Fibroblast of skin of right biceps (primary cell): ENCODE measurements at places on chromosomes 7 and 10.

GRCh38 chr10:62224606-62225005 is 44.0 kb downstream of the RTKN2 start:
- DNase-seq: peak; percentile 83

DNA sequence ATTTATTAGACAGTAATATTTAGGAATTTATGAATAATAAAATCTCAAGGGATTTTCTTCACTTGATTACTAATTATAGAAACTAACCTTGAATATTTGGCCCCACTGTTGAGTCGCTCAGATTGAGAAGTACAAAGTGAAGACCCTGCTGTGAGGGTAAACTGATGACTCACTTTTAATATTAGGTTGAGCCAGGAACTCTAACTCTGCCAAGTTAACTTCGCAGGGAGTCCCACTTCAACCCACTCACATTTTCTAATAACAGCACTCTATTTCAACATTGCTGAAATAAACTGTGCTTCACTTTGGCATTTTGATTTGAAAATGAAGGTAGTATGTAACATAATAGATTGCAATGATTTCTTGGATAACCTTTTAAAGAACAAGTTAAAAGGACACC is 200.7 kb downstream of the POLR1F start:
- peak; percentile 7 for DNase-seq

DNA sequence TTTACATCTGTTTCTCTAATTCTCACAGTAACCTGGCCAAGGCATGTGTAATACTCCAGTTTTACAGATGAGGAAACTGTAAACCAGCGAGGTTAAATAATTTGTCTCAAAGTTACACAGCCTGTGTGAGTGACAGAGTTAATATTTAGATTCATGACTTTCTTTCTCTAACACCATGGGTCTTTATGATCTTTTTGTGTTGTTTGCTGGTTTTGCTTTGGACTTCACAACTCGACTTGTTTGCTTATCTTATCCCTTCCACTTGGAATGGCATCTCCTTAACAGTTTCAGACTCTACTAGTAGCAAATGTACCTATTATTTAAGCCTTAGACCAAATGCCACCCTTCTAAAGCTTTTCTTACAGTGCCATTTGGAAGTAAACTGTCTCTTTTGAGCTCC is 34.4 kb downstream of the MXI1 start:
- no peak for DNase-seq

- DNase-seq: peak; percentile 72
Measured at GRCh38 chr7:29105752-29106668, 40.3 kb downstream of the CPVL start.

- DNase-seq: no peak
Measured at GRCh38 chr7:7542251-7542835, 6.7 kb upstream of the COL28A1 start.

- DNase-seq: no peak
Measured at GRCh38 chr10:132514821-132515520, 22.6 kb upstream of the INPP5A start.

DNA sequence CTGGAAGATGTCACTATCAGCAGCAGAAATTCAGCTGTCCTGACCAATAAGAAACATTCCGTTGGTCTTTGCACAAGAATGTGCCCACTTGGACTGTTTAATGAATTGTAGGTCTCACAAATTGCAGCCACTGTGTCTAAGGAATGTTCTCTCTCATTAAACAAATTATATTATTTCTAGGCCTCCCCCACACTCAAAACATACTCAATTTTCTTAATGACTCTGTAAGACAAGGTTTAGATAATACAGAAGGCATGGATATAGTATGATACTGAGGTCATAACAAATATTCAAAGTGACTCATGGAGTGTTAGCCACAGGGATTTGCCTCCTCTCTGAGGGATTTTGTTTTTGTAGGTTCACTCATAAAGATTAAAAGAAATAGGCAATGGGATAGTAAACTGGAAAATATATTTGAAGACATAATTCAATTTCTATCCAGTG is 197.5 kb downstream of the PTN start:
- DNase-seq: peak; percentile 96

DNA sequence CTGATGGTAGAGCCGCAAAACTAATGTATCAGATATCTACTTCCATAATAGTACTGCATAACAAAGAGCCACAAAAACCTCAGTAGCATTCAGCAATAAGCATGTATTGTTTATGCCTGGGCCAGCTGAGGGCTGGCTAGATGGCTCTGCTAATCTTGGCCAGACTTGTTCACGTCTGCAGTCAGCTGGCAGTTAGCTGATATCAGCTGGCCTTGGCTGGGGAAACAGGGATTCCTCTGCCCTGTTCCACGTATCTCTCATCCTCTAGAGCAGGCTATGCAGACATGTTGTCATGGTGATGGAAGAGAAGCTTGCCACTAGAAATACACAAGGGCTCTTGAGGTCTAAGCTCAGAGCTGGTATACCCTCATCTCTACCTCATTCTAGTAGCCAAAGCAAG is 62.9 kb downstream of the GRM8 start:
- DNase-seq: no peak

DNA sequence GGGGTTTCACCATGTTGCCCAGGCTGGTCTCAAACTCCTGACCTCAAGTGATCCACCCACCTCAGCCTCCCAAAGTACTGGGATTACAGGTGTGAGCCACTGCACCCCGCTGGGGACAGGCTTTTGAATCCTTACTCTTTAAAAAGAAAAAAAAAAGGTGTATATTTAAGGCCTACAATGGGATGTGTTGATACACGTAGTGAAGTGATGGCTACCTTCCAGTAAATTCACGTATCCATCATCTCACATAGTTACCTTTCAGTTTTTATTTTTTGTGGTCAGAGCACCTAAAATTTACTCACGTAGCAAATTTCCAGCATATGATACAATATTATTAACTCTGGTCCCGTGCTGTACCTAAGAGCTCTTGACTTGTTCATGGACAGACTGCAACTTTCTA is 119.5 kb upstream of the INSYN2A start:
- no peak for DNase-seq

GRCh38 chr10:73076360-73077183 is 20.1 kb downstream of the P4HA1 start:
- DNase-seq: peak; percentile 73

DNA sequence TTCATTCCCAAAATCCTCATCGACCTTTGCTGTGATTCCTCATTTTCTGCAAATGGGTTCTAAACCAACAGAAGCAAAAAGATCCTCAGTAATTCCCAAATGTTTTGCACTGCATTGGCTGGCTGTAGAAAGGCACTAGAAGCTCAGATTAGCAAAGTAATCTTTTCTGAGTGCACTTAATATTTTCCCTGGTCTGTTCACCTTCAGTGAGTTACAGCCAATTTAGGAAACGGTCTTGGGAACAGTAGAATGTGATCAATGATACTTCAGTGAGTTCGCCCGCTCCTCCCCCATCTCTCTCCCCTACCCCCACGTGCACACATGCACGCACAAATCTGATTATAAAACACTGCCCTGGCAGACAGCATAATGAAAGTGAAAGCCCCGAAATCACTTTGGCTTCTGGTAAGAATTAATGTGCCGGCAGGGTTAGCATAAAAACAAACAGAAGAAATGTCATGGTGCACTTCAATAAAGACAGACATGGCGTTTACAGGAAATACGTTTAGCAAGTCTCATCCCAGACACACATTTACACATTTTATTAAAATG is 201.3 kb upstream of the CDCA7L start:
- peak; percentile 2 for DNase-seq

- DNase-seq: no peak
Measured at GRCh38 chr10:121553511-121554264, 44.6 kb downstream of the FGFR2 start.

DNA sequence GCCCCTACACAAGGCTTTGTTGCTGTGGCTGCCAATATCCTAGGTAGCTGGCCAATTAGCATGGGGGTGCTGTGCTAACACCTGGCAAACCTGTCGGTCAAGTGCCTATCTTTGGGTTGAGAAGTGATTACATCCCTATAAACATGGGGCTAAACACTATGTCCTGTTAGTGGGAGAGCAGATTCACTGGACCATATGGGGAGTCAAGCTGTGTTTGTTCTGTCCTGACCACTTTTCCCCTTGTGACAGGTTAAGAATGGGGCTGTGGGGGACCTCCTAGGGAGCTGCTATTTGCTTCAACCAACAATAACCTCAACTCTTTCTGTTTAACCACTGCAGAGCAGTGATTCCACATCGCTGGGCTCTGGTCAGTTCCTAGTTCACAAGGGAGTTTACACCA is 151.5 kb upstream of the AOAH start:
- DNase-seq: no peak

DNA sequence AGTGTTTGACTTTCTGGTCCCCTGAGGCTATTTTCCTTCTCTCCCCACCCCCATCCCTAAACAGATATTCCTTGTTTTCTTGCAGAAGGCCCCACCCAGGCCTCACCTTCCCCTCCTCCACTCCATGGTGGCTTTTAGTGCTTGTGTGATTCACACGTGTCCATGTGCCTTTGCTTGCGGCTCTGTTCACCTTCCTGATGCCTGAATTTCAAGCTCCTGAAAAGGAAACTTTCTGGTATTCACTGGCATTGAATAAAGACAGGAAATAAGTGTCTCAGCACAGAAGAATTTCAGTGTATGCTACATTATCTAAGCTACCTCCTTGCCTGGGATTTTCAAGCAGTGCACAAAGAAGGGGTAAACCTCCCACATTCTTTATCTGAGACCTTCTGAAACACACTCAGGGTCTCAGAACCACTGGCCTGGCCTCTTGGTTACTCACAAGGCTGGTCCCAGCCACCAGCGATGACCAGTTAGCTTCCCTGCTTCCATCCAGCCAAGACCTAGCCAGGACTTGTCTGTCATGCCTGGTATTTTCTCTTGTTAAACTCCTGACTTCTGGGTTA is 17.2 kb upstream of the UBE2H start:
- peak; percentile 95 for DNase-seq
